ENCODE measurements at places on chromosomes 16 and 17.

- DNase-seq, result no peak
Measured at GRCh38 chr16:100989-101388, 23.0 kb downstream of the MPG start.

- no peak for DNase-seq
Measured at GRCh38 chr16:53053967-53054669, 673 bp upstream of the CHD9 start.

- no peak for DNase-seq
Measured at GRCh38 chr17:50918933-50919296, 52.8 kb upstream of the TOB1 start.

- no peak for DNase-seq
Measured at GRCh38 chr17:19310151-19310550, 52.4 kb downstream of the B9D1 start.

- DNase-seq, result no peak
Measured at GRCh38 chr16:80946481-80946880, 60.2 kb downstream of the CMC2 start.

- DNase-seq, result no peak
Measured at GRCh38 chr16:11393366-11393765, 48.1 kb downstream of the RMI2 start.

DNA sequence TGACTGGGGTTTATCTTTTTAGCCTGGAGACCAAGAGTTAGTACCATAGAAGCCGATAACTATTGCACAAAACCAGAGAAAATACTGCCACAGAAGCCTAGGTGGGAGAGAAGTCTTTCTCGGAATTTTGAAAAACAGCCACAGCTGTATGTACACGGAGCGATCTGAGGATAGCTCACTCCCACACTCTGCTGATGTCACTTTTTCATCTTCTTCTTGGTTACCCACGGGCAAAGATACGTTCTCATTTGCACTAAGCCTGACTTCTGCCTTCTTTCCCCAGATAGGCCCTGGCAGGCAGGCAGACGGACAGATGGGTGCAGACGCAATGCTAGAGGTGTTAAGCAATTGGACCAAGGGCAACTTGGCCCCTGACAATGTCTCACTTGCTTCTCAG lies 9.1 kb upstream of the CBX4 start:
- no peak for DNase-seq

GRCh38 chr17:7114875-7115614 lies 423 bp upstream of the ASGR2 start:
- DNase-seq, result no peak

DNA sequence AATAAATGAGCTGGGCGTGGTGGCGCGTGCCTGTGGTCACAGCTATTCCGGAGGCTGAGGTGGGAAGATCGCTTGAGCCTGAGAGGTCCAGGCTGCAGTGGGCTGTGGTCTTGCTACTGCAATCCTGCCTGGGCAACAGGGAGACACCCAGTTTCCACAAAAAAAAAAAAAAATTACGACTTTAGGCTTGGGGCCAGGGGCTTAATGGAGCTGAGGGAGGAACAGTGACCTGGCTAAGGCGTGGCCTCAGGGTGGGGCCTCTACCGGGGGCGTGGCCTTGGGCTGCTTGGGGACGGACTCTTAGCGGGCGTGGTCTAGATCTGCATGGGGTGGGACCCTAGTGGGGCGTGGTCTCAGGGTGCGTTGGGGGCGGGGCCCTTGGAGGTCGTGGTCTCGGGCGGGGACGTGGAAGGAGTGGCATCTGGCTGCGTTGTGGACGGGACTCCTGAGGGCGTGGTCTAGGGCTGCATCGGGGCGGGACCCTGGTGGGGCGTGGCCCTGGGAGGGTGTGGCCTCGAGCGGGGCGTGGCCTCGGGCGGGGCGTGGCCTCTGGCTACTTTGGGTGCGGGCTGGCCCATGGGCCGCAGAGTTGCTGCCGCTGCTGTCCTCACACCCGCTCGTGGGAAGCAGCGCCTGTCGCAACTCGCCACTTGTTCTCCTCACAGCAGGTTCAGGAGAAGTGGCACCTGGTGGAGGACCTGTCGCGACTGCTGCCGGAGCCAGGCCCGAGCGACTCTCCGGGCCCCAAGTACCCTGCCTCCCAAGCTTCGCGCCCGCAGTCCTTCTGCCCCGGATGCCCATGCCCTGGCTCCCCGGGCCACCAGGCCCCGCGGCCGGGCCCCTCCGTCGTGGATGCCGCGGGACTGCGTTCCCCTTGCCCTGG lies 5.8 kb upstream of the C17orf99 start:
- peak; percentile 92 for DNase-seq

DNA sequence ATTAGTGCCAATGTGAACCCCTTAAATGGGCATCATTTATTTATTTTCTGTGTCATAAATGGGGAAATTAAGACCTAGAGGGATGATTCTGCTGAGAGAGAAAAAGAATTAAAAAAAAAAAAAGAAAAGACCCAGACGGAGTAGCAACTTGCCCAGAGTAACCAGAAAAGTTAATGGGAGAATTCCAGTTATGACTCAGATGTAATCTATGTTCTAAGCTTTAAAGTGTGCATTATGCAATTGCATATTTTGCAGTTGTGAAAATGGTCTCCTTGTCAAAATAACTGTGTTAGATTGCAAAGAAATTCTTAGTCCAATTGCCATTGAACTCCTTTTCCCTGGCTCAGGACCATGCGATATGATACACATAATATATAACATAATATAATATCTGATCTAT lies 38.6 kb upstream of the TBX2 start:
- no peak for DNase-seq

DNA sequence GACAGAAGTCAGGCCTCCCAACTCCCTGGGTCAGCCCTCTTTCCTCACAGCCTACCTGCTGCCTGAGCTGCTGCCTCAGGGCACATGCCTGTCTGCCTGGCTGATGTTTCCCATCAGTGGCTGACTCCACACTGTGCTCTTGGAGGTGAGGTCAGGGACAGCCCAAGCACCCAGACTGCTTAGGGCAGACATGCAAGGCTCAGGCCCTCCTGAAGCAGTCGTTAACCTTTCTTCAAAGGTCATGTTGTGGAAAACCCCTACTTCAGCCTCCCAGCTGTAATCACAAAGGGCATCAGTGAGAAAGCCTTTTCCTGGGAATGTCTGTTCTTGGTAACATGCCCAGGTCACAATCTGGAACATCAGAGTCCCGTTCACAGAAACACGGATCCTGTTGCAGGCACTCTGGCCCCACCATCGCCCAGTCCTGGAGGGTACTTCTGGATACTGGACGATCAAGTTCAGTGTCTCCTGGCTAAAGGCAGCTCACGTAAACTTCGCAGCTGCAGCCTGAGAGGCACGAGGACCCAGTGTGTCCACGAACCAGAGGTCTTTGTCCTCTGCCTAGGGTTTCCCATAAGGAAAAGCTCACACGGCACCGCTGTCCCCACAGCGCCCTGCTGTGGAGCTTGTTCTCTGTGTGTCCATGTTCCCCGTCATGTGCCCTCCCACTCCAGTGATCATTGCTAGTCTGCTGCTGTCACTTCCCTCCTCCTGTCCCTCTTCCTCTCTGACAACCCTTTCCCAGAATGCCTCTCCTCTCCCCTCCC lies 54.9 kb downstream of the GNAO1 start:
- no peak for DNase-seq

- DNase-seq, result peak; percentile 90
Measured at GRCh38 chr16:667780-668518, at the start of gene RHOT2. Gene RHOT2, plus strand, starts transcription at chr16:668132. Its CDS starts 68 bp downstream, at chr16:668200.

- no peak for DNase-seq
Measured at GRCh38 chr17:62588109-62588508, 39.4 kb upstream of the MRC2 start.

- no peak for DNase-seq
Measured at GRCh38 chr16:90032674-90033331, 13.5 kb upstream of the DBNDD1 start.

DNA sequence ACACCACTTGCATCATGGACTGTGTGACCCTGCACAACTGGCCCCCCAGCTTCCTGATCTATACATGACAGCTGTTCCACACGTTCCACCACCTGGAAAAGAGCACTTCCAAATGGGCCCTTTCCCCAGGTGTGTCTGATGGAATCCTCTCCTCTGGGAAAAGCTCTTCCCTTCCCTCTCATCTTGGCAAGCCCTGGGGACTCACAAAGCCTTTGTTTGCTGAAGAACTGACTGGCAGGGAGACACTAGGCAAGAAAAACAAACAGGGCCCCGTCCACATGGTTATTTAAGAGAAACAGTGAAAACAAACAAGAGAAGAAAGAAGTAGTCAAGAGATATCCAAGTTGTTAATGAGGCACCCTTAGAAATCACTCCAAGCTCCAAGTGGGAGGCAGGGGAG lies 52.6 kb downstream of the C16orf95 start:
- DNase-seq, result no peak

- no peak for DNase-seq
Measured at GRCh38 chr16:84986102-84986501, 25.2 kb downstream of the ZDHHC7 start.

DNA sequence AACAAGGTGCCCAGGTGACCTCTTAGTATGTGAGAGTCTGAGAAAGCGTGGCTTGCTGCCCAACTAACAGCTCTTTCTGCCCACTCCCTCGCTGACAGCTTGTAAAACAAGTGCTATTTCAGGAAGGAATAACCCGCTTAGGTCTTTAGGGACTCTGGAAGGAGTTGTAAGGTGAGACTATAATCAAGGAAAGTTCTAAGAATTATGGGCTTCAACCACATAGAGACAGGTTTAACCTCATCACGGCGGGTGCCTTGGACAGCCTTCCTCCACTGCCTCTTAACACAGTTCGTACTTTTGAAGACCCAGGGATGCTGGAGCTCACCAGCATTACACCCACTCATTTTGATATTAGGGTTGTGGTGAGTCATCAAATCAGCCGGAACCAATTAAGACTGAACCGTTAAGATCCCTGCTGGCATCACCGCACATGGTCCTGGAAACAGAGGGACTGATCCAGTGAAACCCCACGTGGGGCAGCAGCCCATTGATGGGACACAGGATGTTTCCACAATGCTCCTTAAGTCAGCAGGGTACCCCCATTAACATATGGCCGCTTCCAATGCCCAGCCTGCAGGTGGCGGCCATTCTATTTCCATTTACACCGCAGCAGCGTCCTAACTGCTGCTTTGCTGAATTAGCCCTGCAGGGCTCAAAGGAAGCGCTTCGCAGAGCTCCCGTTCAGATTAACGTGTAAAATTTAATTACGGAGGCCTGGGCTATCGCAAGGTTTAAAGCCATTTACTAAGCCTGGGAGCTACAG lies 176.6 kb upstream of the SDK2 start:
- no peak for DNase-seq

DNA sequence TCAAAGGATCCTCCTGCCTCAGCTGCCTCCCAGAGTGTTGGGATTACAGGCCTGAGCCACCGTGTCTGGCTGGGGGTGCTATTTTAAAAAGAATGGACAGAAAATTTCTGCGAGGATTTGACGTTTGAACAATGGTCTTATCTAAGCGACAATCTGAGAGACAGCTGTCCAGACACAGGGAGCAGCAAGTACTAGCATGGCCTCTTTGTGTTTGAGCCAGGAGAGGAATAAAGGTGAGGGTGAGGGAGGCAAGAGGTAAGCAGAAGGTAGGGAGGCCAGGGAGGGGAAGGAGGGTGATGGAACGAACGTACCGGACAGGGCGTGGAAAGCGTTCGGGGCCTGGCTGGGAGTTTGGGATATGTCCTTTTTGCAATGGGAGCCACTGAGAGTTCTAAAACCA lies 59.2 kb downstream of the PITPNC1 start:
- no peak for DNase-seq

DNA sequence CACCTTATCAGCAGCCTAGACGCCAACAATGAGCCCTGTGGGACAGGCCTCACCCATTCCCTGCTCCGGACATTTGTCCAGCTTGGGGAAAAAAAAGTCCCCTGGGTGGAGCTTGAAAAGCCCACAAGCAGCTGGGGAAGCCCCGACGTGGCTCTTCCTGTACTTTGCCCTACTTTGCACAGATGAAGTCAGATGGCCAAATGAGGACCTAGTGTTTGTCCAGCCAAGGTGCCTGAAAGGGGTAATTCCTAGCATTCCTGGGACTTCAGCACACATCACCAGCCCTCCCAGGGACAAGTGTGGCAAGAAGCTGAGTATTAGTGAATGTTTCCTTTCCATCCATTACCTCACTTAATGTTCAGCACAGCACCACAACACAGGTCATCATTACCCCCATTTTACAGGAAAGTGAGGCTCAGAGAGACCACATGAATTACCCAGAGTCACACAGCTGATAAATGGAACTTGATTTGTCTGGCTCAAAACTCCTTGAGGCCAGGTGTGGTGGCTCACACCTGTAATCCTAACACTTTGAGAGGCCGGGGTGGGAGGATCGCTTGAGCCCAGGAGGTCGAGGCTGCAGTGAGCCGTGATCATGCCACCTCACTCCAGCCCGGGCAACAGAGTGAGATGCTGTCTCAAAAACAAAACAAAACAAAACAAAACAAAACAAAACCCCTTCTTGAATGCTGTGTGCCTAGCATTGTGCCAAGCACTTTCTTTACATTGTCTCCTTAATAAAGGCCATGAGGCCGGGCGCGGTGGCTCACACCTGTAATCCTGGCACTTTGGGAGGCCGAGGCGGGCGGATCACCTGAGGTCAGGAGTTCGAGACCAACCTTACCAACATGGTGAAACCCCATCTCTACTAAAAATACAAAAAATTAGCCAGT lies 19.9 kb upstream of the PLLP start:
- DNase-seq, result no peak

DNA sequence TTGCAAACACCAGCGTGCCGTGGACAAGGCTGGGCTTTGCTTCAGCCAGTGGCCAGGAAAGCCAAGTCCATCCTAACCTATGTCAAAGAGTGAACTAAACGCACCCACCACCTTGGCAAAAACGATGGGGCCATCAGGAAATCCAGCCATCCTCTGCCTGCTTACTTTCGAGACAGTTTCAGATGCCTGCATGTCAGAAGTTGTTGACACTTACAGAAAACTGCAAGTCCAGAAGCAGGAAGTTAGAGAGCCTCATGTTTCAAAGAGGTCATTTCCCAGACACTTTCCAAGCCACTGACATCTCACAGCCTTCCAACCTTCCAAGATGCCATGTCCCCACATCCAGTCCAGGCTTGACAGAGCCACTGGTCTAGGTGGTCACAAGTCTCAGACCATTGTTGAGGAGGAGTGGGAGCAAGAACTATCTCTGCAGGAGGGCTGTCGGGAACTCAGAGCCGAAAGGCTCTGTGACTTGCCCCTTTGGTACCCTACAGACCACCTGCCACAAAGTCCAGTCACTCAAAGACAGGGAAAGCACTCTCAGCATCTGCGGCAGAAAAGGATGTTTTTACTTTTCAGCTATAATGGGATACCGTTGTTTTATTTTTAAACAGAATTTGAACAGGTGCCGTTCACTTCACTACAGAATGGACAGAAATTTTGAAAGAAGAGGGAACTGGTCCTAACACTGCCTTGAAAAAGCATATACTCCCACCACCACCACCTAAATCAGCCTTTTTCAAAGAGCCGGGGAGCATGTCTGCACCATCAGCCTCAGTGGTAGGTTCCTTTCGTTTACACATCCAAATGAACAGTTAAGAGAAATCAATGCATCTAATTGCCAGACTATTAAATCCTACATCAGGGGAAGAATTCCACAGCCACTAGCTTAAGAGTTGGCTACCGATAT lies 5.1 kb downstream of the ZNF423 start:
- no peak for DNase-seq

Measured in activated T-cell treated with anti-CD3 and anti-CD28 coated beads for 24 hours (primary cell).